ENCODE measurements at places on chromosomes 1 and 21. TPM values are rescaled to one million over a fixed set of nuclear protein-coding genes. Genes with fewer than 3 reads are reported as not detected.

PRR9 gene
- not detected for polyA plus RNA-seq

MPL gene
- not detected for polyA plus RNA-seq

PROX1 gene
- polyA plus RNA-seq: 0.93 TPM

PHC2 gene
- 221 TPM for polyA plus RNA-seq

KCNH1 gene
- polyA plus RNA-seq: 0.13 TPM

TCHH gene
- polyA plus RNA-seq: 0.01 TPM

DYNLT4 gene
- polyA plus RNA-seq: 0.06 TPM

CHTOP gene
- 88.3 TPM for polyA plus RNA-seq

PLPPR4 gene
- 0.04 TPM for polyA plus RNA-seq

IFT25 gene
- polyA plus RNA-seq: 5.3 TPM

SMPDL3B gene
- polyA plus RNA-seq: 0.03 TPM

TDRD5 gene
- polyA plus RNA-seq: 0.03 TPM

PRDM15 gene
- 2.9 TPM for polyA plus RNA-seq

TMEM82 gene
- polyA plus RNA-seq: not detected

PRAMEF1 gene
- not detected for polyA plus RNA-seq

PADI2 gene
- polyA plus RNA-seq: 58.1 TPM

ZNF697 gene
- polyA plus RNA-seq: 2.2 TPM

ORC1 gene
- polyA plus RNA-seq: 6.0 TPM

KIF26B gene
- polyA plus RNA-seq: 0.01 TPM

LRRC39 gene
- polyA plus RNA-seq: 59.1 TPM

SMIM1 gene
- 0.60 TPM for polyA plus RNA-seq

CBS gene
- 1.8 TPM for polyA plus RNA-seq

FMO4 gene
- 0.15 TPM for polyA plus RNA-seq

PPOX gene
- 6.0 TPM for polyA plus RNA-seq

LIX1L gene
- 36.9 TPM for polyA plus RNA-seq

DHX9 gene
- polyA plus RNA-seq: 31.8 TPM

S100A3 gene
- polyA plus RNA-seq: 3.4 TPM

SLC22A15 gene
- polyA plus RNA-seq: 0.09 TPM

TRIM17 gene
- polyA plus RNA-seq: not detected

AQP10 gene
- not detected for polyA plus RNA-seq

RNF223 gene
- polyA plus RNA-seq: not detected

FCER1G gene
- 8.3 TPM for polyA plus RNA-seq

MYOG gene
- 9.7 TPM for polyA plus RNA-seq

ITLN1 gene
- polyA plus RNA-seq: 1.8 TPM

CR1L gene
- 0.05 TPM for polyA plus RNA-seq

SPRR1A gene
- polyA plus RNA-seq: not detected

GRIK3 gene
- 0.03 TPM for polyA plus RNA-seq

Measured in psoas muscle (tissue), 8 donors.